ENCODE measurements at places on chromosomes 1 and 21.

GRCh38 chr1:54479251-54479650 lies 68.8 kb upstream of the ACOT11 start:
- no peak for DNase-seq

GRCh38 chr1:234917495-234918180 lies 211.0 kb downstream of the TOMM20 start:
- no peak for DNase-seq

DNA sequence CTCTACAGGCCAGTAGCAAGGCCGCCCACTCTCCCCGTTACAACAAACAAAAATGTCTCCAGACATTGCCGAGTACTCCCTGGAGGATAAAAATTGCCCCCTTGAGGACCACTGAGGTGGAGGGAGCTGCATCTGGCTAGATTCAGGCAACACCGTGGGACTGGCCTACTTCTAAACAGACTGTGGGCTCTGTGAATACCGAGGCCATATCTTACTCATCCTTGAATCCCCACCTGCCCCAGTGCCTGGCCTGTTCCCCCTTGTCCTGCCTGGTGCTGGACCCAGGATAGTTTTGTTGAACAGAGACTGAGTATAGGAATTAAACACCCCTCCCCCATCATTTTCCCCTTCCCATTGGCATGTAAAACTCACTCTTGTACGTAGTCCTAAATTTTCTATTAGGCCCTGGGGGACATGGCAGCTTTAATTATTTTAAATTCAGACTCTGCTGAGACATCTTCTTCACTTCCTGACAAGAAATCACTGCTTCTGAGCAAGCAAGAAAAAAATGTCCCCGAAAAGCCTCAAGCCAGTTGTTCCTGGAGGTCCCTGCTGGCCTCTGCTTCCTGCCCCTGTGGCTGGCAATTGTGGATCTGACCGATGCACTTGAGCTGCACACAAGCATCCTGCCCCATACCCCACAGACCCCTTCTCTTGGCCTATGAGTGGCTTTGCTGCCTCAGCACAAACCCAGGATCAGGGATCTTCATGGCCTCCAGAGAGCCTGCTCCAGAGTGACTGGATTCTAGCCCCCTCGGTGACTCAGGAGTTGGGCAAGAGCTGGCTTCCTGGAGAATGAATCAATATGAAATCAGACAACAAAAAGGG lies 111.0 kb downstream of the ACTL8 start:
- peak; percentile 86 for DNase-seq

DNA sequence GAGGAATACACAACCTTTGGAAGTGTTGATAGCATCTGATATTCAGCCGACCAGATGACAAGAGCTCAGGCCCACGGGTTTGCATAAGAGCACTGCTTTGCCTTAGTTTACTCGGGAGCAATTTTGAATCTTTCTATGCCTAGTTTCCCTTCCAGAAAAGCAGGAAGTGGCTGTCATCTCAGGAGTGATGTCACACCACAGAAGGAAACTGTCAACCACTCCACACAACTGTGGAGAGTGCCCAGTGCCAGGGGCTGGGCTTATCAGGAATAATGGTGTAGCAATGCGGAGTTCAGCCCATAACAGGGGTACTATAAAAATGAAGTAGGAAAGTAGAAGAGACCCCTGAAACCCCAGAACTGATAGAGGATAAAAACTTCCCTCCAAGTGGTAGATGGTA lies 28.4 kb downstream of the NTPCR start:
- DNase-seq: no peak

GRCh38 chr1:243831463-243831862 lies 18.6 kb downstream of the AKT3 start:
- DNase-seq: no peak

- peak; percentile 48 for DNase-seq
These were observed 104.0 kb downstream of the CDC7 start for GRCh38 chr1:91604632-91605031.

DNA sequence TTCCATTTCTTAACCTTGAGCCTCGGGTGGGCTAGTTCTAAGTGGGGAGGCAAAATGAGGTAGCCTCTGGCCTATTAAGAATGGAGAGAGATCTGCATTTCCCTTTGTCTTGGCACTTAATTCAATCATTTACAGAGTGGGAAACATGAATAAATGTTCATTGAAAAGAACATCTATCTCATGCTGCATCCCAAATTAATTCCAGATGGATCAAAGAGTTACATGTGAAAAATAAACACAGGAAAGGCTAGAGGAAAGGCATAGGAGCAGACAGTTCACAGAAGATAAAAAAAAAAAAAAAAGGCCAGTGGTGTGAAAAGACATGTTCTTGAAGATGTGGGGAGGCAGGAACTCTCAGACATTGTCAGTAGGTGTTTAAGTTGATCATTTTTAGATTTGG lies 35.7 kb upstream of the EPS8L3 start:
- peak; percentile 57 for DNase-seq

DNA sequence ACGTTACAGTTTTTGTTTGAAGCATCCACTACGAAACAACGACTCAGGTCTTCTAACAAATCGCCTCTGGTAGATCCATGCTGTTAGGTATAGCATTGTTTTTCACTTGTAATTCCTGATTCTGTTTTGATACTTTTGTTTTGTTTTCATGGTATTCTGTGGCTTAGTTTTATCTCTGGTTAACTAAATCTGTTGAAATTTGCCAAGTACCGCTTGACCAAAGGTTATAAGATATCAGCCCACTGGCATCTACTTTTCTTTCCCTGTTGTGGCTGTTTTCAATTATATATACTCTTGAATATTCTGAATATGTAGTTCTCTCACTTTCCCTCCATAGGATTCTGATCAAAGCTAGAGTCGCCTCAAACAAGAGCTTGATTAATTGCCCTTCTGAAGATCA lies 274.8 kb upstream of the C1orf105 start:
- DNase-seq: no peak

DNA sequence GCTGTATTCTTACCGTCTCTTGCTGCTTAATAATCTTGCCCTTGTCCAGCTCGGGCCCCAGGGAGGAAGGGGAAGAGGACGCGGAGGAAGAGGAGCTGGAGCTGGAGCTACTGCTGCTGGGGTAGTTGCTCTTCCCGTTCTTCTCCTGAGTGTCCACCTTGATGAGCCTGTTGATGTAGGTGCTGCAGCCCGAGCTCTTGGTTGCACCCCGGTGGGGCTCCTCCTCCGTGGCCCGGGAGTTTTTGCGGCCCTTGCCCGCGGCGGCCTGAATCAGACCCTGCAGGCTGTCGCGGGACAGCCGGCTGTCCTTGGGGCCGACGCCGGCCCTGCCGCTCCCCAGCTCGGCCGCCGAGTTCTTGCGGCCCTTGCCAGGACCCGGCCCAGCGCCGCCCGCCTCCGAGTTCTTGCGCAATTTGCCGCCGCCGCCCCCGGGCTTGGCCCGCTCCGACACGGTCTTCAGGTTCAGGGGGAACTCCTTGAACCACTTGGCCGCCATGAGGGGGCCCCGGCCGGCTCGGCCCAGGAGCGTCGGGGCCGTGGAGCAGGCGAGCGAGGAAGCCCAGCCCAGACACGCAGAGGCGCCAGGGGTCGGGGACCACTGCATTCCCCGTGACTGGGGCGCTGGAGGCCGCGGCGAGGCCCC lies 475 bp upstream of the TDRD10 start:
- DNase-seq: no peak

DNA sequence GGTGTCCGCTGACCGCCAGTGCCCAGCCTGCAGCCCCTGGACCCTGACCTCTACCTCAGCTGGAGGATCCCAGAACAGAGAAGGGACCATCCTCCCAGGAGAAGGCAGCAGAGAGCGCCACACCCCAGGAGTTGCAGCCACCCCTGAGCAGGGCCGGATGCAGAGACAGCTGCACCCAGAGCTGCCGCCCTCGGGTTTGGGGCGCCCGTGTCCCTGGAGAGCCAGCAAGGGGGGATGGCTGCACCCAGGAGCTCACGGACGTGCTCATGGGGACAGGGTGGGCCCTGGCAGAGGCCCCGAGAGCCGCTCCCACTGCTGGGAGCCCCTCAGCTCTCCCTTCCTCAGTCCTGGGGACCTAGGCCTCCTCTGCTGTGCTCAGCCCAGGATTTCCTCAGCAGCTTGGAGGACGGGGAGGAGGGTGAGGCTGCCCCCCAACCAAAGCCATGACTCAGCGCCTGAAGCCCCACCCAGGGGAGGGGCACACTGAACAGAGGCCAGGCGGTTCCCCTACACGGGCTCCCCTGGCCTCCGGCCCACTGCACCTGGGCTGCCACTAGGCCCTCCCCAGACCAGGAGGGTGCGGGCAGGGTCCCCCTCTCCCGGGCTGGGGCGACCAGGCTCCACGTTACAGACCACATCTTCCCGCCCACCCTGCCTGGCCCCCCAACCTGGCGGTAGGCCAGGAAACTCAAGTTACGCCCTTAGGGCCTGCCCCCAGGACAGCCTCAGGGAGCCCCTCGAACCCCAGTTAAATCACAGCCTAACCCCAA lies 2.2 kb downstream of the ACAP3 start:
- DNase-seq: peak; percentile 49

DNA sequence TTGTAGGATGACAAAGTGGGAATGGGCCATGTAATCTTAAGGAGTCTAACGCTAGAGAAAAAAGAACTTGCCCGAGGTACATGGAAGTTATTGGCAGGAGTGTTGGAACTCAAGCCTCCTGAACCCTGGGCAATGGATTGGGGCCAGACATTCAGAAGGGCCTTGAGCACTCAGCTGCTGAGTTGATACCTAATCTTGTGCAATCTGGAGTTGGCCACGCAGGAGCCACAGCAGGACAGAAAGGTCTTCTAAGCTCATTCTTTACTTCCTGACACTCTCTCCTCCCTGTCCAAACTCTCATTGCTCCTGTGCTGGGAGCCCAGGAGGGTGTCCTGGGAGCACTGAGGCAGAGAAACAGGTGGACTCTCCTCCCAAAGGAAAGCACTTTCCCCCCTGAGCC lies 25.1 kb upstream of the CSF1 start:
- DNase-seq: no peak

All from fibroblast of skin of left quadriceps (primary cell).